Stimulated activated CD4-positive, alpha-beta T cell treated with anti-CD3 and anti-CD28 coated beads, Interleukin-15, amount 100 ng/mL, for 24 hours (primary cell): ENCODE measurements at places on chromosomes 5 and 9.
A peak's percentile ranks its signal among the peaks of the same experiment; 100 is the strongest.

- DNase-seq: no peak
Measured at GRCh38 chr9:84754881-84755280, 85.4 kb downstream of the NTRK2 start.

DNA sequence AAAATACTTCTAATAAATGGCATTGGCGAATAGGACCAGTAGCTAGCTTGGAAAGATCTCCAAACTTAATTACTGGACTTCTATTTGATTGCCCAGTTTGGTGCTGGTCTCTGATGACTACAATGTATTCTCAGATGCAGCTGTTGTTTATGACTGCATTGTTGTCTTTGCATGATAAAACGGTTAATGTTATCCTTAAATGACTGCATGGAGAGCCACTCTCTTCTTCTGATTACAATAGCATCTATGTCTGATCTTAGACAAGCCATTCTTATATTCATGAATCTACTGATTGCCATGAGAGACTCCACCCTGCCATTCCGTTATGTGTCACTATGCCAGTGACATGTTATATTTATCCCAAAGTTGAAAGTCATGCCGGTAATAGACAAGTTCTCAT, 42.9 kb upstream of the ERBIN start:
- no peak for DNase-seq

DNA sequence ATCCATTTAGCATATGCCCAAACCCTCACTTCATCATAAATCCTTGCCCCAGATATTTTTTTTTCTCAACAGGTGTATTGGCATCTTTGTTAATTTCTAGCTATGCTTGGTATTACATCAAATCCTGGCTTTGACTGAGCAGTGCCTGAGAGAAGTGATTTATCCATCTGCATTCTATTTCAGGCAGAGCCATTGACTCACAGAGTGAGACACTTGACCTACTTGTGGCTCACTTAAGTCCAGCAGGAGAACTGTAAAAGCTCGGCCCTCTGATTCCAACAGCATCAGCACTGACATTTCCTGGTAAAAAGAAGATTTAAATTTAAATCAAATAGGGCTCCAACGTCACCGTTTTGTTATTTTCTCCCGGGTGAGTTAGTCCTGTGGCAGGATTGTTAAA, 93.4 kb downstream of the PLK2 start:
- DNase-seq: no peak

- no peak for DNase-seq
Measured at GRCh38 chr9:75181750-75182149, 93.4 kb downstream of the OSTF1 start.

- no peak for DNase-seq
Measured at GRCh38 chr9:13430368-13431221, 151.1 kb upstream of the MPDZ start.

DNA sequence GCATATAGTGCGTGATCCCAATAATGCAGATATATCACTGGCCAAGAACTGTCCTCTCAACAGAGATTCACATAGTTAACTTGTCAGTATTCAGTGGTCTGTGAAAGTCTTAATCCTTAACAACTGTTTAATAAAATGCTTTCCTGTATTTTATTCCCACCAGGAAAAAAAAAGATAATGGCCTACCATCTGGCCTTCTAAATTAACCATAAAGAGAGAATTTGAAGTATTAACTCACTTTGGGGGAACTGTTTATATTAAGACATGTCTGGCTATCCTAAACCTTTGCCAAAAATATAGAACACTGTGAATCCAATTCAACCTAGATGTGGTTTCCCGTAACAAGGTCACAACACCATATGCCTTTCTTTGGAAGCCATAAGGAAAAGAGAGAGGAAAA, 818 bp upstream of the FREM1 start:
- no peak for DNase-seq

- no peak for DNase-seq
Measured at GRCh38 chr5:137401946-137402345, 97.2 kb downstream of the SPOCK1 start.

- no peak for DNase-seq
Measured at GRCh38 chr9:72043576-72043975, 16.8 kb downstream of the C9orf57 start.

DNA sequence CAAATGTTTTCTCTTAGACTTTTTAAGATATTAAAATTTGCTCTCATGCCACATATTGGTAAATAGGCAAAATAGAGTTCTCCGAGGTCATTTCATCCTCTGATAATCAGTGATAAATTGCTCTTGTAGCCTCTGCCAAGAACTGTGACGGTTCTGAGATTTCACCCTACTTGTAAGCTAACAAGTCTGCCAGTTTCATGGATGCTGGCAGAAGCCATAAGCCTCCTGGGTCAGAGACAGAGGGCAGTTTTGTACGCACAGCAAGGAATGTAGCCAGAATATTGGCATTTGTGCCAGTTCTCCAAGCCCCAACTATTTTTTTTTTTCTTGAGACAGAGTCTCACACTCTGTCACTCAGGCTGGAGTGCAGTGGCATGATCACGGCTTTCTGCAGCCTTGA, 945.0 kb upstream of the WWC1 start:
- DNase-seq: no peak

GRCh38 chr9:109121232-109121796, 1.6 kb upstream of the TMEM245 start:
- no peak for DNase-seq

- DNase-seq: no peak
Measured at GRCh38 chr5:36450229-36451014, 148.7 kb upstream of the RANBP3L start.

GRCh38 chr5:144504929-144505577, 334.4 kb downstream of the KCTD16 start:
- no peak for DNase-seq

DNA sequence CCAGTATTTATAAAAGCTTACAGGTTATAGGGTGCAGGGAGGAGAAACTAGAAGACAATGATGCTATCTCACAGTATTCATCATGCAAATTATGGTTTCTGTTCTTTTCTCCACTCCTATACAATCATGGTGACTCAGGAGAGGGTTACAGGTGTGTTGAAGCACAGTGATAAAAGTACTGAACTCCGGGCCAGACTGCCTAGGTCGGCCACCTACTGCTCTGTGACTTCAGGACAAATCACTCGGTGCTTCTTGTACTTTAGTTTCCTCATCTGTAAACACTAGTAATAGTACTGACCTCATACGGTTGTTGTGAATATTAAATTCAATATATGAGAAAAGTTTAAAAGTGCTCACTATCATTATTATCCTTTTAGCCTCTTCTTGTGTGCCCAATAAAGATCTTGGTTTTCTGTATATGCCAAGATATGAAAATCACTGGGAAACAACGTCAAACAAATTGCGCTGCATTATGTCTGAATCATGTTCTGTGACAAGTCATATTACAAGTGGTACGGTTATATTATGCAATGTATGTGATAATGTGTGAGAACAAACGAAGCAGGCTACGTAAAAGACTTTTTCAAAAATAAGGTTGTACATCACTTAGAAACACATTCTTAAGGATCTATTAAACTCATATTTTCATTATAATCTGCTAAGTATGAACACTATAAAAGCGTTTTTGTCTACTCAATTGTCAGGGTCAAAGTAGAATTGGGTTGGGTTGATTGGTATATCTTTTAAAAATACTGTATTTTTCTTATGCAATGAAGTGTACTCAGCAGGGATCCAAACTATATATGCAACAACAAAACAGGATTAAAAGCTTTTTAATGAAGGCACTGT, 153.3 kb downstream of the EFNA5 start:
- DNase-seq: no peak

DNA sequence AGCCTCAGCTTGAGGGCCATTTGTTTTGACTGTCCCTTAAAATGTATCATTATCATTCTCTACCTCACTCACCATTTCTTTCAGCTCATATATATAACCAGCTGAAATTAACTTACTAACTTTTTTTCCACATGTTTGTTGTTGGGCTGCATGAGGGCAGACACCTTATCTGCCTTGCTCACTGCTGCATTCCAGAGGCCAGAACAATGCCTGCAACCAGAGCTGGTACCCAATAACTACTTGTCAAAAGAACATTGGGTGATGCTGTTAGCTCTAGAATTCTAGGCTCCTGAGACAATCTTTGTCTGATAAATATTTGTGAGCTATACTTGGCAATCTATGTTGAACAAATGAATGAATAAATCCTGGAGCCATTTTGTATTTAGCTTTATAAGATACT, 68.3 kb downstream of the HTR4 start:
- DNase-seq: no peak

DNA sequence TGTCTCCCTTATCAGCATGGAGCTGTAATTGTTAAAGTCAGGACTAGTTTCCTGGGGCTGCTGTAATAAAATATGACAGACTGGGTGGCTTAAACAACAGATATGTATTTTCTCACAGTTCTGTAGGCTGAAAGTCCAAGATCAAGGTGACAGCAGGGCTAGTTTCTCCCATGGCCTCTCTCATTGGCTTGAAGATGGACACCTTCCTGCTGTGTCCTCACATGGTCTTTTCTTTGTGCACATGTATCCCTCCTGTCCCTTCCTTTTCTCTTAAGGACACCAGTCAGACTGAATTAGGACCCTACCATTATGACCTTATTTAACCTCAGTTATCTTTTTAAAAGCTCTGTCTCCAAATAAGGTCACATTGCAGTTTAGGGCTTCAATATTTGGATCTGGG, 700.5 kb upstream of the MEF2C start:
- no peak for DNase-seq

DNA sequence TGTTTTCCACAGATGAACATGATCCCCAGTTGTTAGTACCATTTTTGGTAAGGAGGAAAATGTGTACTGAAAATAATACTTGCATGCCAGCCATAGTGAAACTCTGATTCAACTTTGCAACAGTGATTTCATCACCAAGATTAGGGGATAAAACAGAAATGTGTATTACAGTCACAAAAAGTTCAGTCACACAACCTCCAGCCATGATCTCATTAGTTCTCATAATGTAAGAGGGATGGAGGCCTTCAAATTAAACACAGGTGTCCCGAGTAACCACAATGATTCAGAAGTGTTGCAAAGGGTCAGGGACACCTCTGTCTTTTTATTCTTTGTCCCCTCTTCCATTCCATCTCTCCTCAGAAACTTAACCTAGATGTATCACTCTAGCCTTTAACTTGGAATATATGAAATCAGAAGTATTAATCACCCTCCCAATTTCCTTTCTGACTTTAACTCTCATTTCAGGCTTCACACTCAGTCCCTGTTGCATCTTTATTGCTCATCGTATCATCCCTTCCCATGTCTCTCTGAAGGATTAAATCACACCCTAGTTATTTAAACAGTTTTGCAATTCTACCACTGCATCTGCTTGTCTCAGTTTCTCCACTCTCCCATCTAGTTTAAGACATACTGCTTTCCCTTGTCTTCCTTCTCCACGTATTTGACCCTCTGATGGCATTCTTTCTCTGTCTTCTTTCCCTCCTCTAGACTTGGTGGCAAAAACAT, 291.2 kb downstream of the ADAMTS6 start:
- DNase-seq: peak; percentile 17

DNA sequence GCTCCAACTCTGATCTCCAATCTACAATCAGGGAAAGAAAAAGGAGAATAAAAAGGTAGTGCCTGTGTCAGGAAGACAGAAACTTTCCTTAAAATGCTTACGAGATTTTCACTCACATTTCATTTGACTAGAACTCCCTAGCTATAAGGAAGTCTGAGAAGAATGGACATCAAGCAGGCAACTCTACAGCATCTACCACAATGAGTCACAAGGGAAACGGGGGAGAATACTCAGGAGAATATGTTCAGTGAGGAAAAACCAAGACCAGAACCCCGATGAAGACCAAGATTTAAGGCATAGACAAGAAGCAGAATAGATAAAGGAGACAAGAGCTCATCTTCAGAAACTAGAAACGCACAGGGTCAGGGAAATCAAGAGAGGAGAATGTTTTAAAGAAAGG, 9.0 kb upstream of the SETD9 start:
- no peak for DNase-seq

DNA sequence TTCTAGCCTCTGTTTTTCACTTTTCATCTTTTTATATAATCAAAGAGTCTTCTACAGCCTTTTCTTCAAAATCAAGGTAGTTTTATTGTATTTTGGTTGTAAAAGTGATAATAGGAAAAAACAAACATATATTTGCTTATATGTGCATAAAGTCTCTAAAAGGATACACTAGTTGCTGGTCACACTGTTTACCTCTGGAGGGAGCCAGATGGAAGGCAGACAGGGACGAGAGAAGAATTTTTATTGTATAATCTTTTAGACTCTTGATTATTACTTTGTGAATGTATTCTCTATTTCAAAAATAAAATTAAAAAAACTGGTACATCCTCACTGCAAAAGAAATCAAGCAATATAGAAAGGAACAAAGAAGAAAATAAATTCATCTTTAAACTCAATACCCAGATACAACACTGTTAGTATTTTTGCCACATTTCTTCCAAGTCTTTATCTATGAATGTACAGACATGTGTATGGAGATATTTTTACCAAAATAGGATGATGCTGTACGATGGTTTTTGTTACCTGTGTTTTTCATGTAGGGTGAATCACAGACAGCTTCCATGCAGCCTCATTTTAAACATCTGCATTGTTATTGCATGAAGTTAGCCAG, 6.1 kb upstream of the RNF183 start:
- DNase-seq: peak; percentile 31

DNA sequence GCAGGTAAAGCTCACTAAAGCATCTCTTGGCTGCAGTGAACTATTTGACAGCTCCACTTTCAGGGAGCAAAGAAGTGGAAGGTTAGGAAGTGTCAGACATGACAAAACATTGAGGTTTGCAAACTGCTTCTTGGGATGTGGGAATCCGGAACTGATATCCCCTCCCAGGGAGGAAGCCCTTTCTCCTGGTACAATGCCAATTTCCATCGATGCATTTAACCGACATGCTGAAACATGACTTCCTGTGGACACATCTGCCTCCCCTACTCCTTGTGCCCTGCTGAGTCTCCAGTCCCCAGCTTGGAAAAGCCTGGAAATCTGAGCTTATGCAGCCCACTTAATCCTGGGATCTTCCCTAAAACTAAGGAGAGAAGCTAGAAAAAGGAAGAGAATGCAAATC, 323.1 kb upstream of the DAP start:
- no peak for DNase-seq

- no peak for DNase-seq
Measured at GRCh38 chr9:114037961-114038723, 40.0 kb downstream of the AMBP start.

GRCh38 chr9:121640076-121640475, 11.4 kb upstream of the DAB2IP start:
- DNase-seq: peak; percentile 63

DNA sequence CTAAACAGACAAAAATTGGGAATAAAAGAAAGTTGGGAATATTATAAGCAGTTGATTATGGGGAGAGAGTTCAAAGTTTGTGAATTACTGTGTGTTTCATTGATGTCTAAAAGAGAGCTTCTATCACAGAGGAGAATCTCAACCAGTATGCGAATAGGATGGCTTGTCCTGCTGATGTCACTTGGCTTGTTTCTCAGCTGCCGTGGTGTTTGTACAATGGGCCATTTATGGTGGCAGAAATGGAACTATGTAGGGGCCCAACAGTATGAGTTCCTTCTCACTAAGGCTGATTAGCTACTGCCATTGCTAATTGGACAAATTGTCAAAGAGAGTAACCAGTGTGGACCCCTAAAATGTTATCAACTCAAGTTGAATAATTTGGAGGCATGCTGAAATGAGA, 103.9 kb downstream of the ST8SIA4 start:
- DNase-seq: no peak

GRCh38 chr9:120873512-120873911, 3.5 kb downstream of the PHF19 start:
- no peak for DNase-seq
